ENCODE measurements at places on chromosomes 5 and 9.
A peak's percentile ranks its signal among the peaks of the same experiment; 100 is the strongest.

- DNase-seq, result peak; percentile 70
Measured at GRCh38 chr9:79667817-79668436, 96.2 kb downstream of the TLE4 start.

- no peak for DNase-seq
Measured at GRCh38 chr9:87537625-87538024, 40.0 kb downstream of the DAPK1 start.

- no peak for DNase-seq
Measured at GRCh38 chr5:149211566-149211965, 60.1 kb upstream of the AFAP1L1 start.

- no peak for DNase-seq
Measured at GRCh38 chr9:121273064-121273775, 5.3 kb downstream of the GSN start.

- DNase-seq, result no peak
Measured at GRCh38 chr9:80143899-80144298, 572.1 kb downstream of the TLE4 start.

- no peak for DNase-seq
Measured at GRCh38 chr5:16918156-16918555, 17.9 kb downstream of the MYO10 start.

GRCh38 chr5:107289030-107289714 is 381.6 kb downstream of the EFNA5 start:
- no peak for DNase-seq

DNA sequence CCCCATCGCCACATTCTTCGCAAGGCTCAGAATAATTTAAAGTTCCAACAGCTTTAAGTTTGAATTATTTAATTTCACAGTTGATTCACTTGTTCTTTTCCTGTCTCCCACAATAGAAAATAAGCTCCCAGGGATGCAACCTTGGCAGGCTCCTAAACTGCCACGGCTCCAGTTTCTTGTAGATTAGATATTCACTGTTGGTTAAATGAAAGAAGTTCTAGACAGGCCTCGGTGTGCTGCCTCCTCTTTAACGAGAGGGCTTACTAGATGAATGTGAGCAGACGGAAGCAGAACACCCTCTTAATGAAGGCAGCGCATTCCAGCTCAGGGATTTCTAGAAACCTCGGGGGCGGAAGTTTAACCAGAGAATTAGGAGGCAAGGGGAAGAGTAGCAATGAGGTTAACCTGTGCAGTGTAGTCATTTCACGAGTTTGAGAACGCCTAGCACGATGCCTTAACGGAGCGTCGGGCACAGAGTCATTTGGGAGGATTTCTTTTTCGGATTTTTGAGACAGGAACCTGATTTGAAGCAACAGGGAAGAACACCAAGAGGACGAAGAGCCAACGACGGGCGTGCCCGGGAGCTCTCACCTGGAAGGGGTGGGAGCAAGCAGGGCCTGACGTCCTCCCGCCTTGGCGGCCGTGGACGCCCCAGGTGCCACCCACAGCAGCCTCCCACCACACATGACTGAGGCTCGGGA is 637 bp upstream of the SMC5 start:
- peak; percentile 84 for DNase-seq

DNA sequence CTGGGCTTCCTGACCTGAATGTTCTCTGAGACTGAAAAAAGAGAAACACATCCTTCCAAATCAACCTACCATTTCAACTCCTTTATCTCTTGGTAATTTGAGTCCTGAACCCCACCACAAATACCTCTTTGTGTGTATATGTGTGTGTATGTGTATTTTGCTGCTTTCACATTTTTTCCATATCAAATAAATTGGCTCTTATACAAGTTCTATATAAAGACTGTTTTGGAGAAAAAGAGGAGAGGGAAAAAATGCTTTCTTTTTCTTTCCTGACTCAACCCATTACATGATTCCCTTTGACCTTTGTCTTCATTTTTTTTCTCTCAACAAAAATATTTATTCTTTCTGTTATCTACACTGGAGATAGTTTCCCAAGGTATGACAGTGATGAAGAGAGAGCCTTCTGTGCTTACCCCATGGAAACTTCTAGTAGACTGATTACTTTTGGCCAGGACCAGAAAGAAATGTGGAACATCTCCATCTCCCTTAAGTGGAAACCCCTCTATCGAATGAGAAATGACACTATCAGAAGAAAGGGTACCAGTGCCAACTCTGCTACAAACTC is 85.3 kb downstream of the PAPPA start:
- no peak for DNase-seq

- DNase-seq, result peak; percentile 63
Measured at GRCh38 chr5:136840601-136841000, 475.3 kb upstream of the TRPC7 start.

- DNase-seq, result no peak
Measured at GRCh38 chr5:106269252-106269843, 1401.4 kb downstream of the EFNA5 start.

- no peak for DNase-seq
Measured at GRCh38 chr5:9409413-9409960, 136.4 kb downstream of the SEMA5A start.

- DNase-seq, result no peak
Measured at GRCh38 chr5:15957124-15957523, 222.5 kb downstream of the MARCHF11 start.

- DNase-seq, result no peak
Measured at GRCh38 chr9:129887334-129888292, 52.4 kb downstream of the USP20 start.

DNA sequence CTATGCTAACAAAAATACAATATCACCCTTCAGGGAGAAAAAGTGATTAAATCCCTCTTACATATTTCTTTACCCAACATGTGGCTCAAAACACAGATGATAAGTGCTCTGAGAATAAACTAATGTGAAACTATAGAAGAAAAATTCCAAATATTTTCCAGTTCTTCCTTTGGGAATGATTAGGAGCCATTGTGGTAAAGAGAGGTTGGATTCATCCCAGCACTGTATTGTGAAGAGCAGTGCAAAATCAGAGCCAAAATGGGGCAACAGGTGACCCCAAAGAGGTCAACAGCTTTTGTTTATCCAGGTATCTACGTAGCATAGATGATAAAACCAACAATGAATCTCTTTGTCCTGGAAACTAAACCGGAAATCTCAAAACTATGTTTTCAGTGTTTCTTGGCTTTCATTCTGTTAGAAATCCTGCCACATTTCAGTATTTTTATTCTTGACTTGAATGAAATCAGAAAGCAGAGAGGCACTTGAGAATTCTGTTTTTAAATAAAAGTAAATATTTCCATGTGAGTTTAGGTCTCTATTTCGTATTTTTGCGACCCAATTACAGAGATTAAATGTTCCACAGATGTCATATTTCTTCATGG is 120.4 kb upstream of the FST start:
- no peak for DNase-seq

GRCh38 chr5:116583862-116584222 is 9.2 kb upstream of the SEMA6A start:
- no peak for DNase-seq

DNA sequence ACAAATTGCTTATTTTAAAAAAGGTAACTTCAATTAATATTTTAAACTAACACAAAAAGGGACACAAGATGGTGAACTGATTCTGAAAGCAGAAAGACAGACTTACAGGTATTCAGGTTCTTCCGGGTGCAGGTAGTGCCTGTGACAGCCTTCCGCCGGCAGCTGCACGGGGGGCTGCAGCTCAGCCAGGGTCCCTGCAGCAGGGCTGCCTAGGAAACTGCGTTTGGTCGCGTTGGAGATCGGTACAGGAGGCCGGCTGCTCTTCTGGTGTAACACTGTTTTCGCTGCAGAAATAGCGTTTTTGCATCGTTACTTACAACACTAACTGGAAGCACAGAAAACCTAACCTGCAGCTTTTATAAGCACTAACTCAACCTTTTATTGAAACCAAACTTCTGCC is 80.0 kb downstream of the CAMSAP1 start:
- DNase-seq, result no peak

DNA sequence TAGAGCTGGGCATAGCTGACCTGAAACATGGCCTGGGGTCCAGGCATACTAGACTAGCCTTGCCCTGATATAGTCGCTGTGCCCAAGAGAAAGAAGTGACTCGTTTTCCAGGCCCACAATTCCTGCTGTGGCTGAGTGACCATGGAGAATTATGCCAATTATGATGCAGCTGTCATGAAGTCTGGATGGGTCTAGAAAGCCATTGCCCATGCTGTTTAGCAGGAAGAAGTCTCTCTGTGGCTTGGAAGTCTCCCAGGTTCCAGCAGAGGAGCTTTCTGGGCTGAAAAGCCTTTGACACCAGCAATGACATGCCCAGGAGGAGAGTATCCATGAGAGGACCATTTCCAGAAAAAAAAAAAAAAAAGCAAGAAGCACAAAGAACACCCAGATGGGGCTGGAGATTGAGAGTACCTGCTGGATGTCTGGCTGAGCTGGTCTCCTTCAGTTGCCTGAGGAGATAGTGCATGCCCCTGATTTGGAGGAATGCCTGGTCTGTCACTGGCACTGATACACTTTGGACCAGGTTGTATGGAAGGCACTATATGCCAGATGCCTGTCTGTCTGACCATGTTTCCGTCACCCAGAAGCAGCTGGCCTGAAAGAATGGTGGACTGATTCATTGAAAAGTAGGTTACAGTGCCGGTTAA is 128.0 kb upstream of the EPB41L4A start:
- DNase-seq, result no peak

DNA sequence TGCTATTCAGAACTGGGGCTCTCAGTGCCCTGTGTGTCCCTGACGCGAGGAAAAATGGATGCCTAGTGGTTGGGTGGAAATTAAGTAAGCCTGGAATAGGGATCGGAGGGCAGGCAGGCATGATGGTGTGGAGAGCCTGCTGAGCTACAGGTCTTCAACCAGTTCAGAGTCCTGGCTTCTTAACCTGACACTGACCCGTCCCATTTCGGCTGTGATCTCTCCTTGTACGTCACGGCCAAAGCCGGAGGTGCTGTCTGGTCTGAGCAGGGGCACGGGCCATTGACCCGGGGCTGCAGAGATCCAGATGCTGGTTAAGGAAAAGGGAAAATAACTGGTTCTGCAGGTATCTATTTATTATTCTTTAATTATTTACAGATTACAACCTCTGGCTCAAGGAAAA is 27.9 kb downstream of the RHOBTB3 start:
- peak; percentile 48 for DNase-seq

DNA sequence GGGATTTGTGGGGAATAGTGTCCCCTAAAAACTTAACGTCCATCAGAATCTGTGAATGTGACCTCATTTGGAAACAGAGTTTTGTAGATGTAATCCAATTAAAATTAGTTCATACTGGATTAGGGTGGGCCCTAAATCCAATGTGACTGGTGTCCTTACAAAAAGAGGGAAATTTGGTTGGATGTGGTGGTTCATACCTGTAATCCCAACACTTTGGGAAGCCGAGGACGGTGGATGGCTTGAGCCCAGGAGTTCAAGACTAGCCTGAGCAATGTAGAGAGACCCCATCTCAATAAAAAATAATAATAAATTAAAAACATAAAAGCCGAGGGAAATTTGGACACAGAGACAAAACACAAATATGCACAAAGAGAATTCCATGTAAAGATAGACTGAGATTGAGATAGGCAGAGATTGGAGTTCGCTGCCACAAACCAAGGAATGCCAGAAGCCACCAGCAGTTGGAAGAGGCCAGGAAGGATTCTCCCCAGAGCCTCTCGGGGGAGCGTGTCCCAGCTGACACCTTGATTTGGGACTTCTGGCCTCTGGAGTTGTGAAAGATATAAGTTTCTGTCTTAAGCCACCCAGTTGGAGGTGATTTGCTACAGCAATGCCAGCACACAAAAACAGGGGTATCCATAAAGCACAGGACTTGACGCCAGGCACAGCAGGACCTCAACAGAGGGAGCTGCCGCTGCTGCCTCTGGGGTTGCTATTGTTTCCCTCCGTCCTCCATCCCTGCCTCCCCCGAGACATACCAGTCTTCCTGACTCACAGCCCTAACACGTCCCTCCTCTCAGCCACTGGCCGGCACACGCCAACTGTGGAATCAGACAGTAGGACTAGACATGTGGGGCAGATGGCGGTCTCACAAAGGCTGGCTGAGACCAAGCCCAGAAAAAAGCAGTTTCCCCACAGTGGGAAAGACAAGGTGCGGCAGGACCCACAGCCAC is 73.8 kb upstream of the IL17B start:
- DNase-seq, result no peak

DNA sequence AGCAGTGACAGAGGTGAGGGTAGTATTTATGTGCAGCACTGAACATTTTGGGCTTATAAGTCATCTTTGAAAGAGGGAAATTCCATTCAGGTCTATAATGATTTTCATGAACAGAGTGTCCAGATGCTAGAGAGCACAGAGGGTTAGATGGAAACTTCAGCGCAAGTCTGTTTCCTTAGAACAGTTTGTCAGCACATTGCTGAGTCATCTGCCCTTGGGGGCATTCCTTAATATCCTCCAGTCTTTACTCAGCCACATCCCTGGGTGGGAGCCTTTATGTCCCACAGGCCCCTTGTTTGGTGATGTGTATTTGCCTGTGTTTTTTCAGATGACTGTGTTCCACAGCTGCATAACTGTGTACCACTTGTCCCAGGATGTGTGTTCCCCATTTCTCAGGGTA is 138.5 kb upstream of the S1PR3 start:
- peak; percentile 21 for DNase-seq

- DNase-seq, result no peak
Measured at GRCh38 chr5:39013938-39014337, 60.3 kb downstream of the RICTOR start.

DNA sequence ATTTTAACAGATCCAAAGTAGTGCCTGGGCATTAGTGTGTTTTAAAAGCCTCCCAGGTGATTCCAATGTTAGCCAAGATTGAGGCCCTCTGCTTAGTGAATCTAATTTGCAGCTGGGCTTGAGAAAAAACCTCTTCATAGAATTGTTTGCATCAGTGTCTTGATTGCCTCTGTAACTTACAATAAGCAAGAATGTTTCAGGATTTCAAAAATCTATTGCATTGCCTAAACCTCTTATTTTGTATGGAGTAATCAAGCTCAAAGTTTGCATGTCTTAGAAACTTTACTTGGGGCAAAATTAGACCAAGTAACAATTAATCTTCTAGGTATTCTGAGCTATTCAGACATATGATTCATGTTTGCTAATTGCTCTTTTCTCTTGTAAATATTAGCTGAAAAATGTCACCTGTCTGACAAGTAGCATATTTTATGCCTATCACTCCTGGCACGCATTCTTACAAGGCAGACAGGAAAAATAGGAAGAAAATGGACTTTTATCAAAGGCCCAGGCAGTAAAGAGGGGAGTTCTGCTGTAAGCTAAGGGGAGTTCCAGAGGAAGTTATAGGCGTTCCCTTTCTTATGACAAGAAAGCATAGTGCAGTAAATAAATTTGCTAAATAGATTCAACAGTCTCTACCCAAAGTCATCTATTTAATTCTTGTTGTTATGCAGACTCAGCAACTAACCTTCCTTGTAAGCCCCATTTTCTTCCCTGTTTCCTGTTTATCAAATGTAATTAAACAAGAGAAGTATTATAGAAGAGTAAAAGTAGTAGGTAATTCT is 21.0 kb downstream of the PDCD1LG2 start:
- DNase-seq, result no peak

Measured in thyroid gland (tissue), 4 donors.